ENCODE measurements at places on chromosomes 3 and 15. TPM values are rescaled to one million over a fixed set of nuclear protein-coding genes. Genes with fewer than 3 reads are reported as not detected.
A peak's percentile ranks its signal among the peaks of the same experiment; 100 is the strongest.

- no peak for DNase-seq
Measured at GRCh38 chr3:57512166-57512565, 32.0 kb downstream of the DNAH12 start.

GRCh38 chr15:43527016-43527801 lies 9.8 kb downstream of the MAP1A start:
- DNase-seq = peak; percentile 44

DNA sequence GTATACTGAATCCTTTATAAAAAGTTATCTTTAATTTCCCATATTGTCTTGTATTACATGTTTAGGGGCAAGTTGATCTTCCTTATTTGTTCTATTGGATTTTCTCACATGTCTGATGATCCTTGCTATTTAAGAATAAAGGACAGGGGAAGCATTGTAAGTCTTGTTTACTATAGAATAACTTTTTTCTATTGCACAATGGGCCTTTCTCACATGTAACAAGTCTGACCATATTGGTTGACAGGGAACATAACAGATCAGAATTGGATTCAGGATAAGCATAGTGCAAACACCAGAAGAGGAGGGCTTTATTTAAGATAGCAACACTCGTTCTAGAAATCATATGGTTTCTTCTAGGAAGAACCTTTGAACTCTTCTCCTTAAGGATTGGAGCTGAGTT lies 257.9 kb upstream of the RBMS3 start:
- no peak for DNase-seq

- DNase-seq = no peak
Measured at GRCh38 chr3:126954141-126954842, 28.6 kb upstream of the PLXNA1 start.

- no peak for DNase-seq
Measured at GRCh38 chr15:65399001-65399706, 21.4 kb upstream of the IGDCC3 start.

DNA sequence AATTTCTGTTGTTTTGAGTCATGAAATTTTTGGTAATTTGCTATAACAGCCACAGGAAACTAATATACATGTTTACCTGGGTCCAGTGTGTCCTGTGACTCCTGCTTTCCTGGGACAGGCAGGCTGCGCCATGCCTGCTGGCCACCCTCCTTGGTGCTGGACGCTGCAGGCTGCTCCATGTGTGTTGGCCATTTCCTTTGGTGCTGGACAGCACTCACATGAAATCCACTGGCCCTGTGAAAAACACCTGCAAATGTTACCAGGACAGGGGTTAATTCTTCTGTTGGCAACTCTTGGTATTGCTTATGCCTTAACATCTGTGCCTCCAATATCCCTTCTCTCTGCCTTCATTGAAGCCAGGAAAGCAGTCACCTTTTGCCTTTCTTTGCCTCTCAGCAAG lies 86.9 kb upstream of the ATP10A start:
- no peak for DNase-seq

DNA sequence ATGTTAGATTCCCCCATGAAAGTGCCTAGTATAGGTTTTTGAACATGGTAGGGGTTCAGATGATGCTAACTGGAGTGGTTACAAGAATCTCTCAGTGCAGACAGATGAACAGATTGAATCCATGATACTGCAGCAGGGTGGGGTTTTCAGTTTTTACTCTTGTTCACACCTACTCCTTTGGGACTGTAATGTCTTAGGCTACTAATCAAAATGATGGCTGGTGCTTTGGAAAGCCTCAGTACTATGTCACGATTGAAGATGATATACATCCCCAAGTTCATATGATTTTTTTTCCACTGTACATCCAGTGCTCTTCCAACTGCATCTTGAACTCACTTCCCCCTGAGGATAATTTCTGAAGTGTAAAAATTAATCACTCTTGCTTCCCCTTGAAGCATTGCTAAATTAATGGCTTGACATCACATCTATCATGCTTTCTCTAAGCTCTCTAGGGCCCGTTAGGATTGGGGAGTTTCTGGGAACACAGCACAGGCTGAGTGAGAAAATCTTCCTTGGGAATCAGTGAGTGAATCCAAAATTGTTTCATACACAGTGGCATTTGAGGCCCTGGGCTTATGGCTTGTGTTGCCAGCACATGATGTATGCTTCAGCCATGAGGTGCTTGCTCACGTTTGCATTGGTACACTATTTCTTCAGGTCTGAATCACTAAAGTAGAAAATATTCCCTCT lies 115.0 kb upstream of the TPRG1 start:
- DNase-seq = no peak

DNA sequence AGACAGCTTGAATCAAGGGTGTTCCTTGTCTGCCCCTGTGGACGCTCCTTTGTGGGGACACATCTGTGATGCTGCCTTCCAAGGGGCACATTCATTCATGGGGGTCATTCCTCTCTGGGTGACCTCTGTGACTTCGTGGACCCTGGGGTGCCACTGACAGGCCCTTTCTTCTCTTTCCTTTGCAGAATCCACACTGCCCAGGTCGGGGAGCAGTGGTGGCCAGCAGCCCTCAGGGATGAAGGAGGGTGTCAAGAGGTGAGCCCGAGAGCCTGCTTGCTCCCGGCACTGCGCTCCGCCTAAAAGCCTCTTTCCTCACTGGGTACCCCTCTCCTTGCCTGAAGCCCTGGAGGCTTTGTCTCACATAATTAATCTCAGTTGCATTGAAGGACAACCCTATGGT lies 26.3 kb downstream of the CHCHD6 start:
- no peak for DNase-seq

DNA sequence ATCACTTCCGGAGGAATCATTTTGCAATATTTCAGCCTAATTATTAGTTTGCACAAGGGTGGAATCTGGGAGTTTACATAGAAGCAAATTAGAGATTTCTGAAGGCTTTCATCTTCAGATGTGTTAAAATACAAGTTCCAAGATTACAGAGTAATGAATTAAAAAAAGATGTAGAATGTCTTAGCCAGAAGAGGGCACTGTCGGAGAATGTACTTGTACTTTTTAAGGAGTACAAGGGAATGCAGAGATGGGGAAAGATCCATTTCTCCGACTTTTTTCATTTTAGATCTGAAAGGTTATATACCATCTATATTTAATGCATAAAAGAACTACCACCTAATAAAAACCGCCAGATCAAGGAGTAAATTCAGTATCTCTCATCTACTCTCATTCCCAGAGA lies 43.1 kb upstream of the WDR5B start:
- DNase-seq = peak; percentile 28

The ZKSCAN7 gene
- total RNA-seq = 13.0 TPM

The SLC6A20 gene
- total RNA-seq = 0.10 TPM

The LIPC gene
- not detected for total RNA-seq

The GOLGA8O gene
- total RNA-seq = 0.15 TPM

The INKA1 gene
- total RNA-seq = 6.5 TPM

The PPARG gene
- total RNA-seq = 0.62 TPM
